ENCODE measurements at places on chromosomes 11 and 22. TPM values are rescaled to one million over a fixed set of nuclear protein-coding genes. Genes with fewer than 3 reads are reported as not detected.

DNA sequence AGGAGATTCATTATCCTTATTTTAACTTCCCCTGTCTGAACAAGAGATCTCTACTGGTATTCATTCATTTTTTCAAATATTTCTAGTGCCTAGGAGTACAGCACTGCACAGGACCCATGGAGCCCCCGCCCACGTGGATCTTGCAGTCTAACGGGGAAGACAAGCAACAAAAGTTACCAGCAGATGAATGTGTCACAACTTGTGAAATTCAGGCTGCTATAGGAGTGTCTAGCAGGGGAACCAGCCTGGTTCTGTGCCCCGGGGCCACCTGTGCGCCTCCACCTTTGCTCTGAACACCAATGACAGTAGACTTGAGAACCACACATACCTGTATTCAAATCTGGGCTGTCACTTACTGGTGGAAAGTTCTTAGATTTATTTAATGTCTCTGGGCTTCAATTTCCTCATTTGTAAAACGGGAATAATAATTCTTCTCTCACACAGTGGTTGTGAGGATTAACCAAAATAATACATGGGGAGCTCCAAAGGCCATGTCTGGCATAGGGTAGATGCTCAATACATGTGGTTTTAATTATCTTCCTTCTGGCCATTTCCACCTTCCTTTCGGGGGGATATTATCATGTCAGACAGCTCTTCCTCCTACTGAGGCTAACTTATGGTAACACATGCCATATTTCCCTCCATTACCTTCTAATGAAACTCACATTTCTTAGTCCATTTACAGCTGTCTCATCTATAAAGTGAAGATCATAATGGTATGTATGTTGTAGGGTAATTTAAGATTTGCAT, 17.8 kb downstream of the POU2AF1 start:
- DNase-seq, result no peak

The WNT7B gene
- 2.4 TPM for total RNA-seq

The FIBIN gene
- 36.7 TPM for total RNA-seq

- peak; percentile 48 for DNase-seq
Observed at GRCh38 chr11:62980133-62980760, 4.5 kb downstream of the SLC22A6 start.

The TRPM5 gene
- total RNA-seq, result 0.07 TPM

The NRIP3 gene
- total RNA-seq, result 3.2 TPM

The ZNF280B gene
- total RNA-seq, result 2.8 TPM

DNA sequence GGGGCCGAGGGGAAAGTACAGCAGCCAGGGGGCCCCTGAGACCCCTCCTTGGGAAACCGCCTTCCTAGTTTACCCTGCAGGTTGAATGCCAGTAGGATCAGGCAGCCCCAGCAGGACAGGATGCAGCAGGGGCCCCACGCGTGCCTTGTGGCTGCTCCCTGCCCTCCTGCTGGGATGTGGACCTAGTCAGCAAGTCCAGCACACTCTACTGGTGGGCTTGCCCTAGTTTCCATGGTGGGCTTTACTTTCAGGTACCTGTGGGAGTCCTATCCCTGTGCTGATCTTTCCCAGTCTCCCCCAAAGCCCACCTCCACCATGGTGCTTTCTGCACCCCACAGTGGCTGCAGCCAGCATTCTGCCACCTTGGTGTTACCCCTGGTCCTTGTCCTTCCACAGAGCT, 22.2 kb downstream of the SHISA8 start:
- no peak for DNase-seq

DNA sequence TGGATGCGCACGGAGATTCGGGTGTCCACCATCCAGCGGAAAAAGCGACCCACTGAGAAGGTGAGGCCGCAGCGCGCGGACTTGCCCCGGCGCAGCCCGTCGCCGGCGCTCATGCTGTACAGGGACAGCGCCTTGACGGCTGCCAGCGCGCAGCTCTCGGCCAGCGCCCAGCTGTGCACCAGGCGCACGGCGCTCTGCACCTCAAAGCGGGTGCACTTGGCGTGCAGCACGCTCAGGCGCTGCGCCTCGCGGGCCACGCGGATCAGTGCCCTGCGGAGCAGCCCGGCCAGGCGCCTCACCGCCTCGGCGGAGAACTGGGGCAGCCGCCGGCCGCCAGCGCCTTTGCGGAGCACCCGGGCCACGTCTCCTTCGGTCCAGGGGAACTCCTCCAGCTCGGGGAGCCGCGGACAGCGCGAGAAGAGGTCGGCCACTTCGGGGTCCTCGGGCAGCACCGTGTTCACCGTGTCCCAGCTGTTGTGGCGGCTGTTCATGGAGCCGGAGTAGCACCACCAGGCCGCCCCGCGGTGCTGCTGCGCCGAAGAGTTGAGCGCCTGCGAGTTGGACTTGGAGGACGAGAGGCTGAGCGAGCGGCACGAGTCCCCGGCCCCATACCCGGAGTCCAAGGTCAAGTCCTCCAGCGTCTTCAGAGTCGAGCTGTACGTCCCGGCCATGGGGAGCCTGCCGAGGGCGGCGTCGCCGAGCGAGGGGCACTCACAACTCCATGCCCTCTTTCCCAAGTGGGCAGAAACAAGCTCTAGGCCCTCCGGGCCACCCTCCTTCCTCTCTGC, 703 bp downstream of the ABTB2 start:
- DNase-seq, result peak; percentile 76

The C11orf97 gene
- total RNA-seq, result not detected

The BACE1 gene
- total RNA-seq, result 22.6 TPM

DNA sequence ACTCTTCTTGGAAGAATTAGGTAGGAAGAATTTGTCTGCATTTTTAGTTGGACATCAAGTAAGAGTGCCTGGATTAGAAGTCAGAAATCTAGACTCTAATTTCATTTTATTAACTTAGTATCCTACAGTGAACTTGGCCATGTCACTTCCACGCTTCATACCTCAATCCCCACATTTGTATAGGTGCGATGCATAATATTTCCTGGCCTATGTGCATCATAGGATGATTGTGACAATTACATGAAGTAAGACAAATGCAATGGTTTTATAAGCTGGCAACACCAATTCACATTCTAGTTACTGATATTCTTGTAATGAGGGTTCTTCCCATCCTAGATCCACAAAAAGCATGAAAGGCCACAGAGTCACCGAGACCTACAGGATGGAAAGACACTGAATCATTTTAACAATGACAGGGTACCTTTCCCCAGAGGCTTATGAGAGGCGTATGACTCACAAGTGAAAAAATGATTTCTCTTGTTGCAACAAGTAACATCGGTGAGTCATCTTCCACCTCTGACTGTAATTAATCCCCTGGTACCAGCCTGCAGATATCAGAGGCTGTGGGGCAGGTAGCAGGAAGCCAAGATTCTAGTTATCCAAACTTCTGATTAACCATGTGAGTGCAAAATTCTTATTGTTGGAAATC, 56.0 kb upstream of the OR5AK2 start:
- DNase-seq, result peak; percentile 57

The TREH gene
- total RNA-seq, result 10.2 TPM

The ADM gene
- 74.1 TPM for total RNA-seq

- no peak for DNase-seq
Observed at GRCh38 chr11:64026575-64027205, 9.0 kb upstream of the FLRT1 start.

GRCh38 chr11:98307827-98308491, 712.8 kb upstream of the CNTN5 start:
- DNase-seq, result no peak

The SYCE3 gene
- total RNA-seq, result not detected

- no peak for DNase-seq
Observed at GRCh38 chr11:36402568-36403170, 106.6 kb downstream of the PRR5L start.

DNA sequence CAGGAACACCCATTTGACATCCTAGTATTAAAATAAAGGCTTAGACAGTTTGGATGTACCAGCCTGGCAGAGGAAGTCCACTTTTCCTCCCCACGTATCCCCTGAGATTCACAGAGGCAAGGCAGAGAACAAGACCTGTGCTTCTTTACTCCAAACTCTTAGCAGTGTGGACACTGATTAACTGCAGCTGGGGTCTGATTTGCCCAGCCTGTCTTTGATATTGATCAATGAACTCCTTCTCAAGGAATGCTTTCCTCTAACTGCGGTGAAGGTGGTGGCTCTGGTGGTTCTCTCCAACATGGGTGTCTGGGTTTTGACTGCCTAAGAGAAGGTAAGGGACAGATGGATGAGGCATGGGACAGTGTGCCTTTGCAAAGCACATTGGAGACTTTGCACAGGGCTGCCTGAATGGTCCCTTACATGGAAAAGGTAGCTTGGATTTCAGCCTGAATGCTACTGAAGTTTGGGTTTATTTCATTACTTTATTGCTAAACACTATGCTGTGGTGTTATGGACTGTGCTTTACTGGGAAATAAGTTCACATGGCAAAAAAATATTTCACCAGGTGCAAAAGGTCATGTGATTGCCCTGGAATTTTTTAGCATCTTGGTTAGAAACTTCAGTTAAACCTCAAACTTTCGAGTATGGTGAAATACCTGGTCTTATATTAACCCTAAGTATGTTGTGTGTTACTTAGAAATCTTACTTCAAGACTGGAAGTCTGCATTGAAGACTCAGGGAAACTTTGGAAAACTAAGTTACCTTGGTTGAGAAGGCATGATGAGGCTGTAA, 1.8 kb downstream of the GAS2 start:
- no peak for DNase-seq

GRCh38 chr11:116786966-116787365, 857 bp downstream of the ZPR1 start:
- DNase-seq, result no peak

DNA sequence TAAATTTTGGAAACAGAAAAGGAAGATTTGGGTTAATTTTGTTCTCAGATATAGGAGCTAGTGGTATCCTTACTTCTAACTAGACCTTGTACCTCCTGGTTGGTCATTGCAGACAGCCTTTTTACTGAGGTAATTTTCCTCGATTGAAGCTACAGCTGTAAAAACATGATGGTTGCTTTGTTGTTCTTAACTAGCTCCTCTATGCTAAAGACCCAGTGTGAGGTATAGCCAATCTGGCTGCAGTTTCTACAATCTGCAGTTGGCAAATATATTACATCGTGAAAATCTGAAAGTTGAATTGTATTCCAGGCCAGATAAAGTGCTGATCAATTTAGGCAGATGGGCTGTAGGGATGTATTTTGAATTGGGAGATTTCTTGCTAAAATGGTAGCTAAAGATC, 116.5 kb downstream of the AASDHPPT start:
- no peak for DNase-seq

- DNase-seq, result no peak
Observed at GRCh38 chr11:62069986-62070919, 53.6 kb upstream of the INCENP start.

DNA sequence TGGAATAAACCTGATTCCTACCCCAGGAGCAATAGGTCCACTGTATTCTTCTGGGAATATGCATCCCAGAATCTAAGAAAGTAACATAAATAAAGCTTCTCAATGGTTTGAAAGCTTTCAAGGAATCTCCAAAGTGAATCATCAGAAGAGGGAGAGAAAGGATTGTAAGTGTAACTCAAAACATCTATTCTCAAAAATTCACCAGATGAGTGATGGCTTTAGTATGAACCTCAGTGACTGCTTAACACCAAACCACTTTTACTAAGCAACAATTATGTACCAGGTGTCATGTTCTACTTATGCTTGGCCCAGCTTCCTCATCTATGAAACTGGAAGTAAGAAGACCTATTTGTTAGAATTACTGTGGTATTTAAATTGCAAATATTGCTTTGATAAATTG, 7.4 kb downstream of the RAB38 start:
- no peak for DNase-seq

DNA sequence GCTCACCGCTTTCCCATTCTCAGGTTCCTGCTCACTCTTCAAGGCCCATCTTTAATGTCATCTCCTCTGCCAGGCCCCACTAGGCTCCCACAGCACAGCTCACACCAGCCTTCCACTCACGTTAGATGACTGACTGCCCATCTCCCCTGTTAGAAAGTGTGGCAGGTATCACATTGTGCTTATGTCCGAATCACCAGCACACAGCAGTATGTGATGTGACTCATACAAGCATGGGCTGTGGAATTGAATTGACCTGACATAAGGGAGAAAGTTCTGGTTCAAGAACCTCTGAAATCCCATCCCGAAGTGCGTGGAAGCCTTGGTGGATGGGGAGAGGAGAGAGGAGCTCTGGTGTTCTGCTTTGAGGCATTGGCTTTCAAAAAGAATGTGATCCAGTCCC, 6.5 kb downstream of the VSTM5 start:
- no peak for DNase-seq

The KCNJ1 gene
- not detected for total RNA-seq

GRCh38 chr11:69461272-69461962, 20.0 kb upstream of the LINC01488 start:
- no peak for DNase-seq
